ENCODE measurements at places on chromosomes 3 and 15.
A peak's percentile ranks its signal among the peaks of the same experiment; 100 is the strongest.

- peak; percentile 81 for DNase-seq
Measured at GRCh38 chr3:189824629-189825312, 193.6 kb downstream of the TP63 start.

DNA sequence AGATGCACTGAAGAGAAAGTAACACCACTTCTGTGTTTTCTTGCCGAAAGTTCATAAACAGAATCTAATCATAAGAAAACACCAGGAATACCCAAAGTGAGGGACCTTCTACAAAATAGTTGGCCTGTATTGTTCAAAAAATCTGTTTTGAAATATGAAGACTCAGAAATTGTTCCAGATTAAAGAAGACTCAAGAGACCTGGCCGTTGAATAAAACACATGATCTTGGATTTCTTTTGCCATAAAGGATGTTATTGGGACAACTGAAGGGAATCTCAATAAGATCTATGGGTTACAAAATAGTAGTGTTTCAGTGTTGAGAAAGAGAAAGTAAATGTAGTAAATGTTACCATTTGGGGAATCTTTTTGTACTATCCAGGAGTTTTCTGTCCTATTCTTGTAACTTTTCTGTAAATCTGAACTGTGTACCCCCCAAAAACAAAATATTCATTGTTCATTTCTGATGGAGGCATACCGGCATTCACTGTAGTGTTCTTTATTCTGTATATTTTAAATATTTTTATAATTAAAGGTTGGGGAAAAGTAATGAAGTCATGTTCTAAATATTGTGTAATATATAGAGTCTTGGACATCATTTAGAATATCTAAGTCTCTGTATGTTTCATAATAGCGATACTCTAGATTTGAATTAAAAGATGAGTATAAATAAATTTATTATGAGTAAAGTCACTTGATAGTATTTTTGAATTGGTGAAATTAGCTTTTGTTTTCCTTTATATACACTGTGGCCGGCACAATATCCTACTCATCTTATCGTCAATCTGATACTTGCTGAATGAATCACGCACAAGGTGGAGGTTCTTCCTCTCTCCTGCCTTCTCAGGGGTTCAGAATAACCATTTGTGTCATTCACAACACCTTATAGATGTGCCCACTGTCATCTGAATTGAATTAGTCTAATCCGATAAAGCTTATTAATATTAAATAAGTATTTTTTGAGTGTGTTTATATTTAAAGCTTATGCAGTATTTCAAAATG is 66.7 kb downstream of the TRAK1 start:
- no peak for DNase-seq

DNA sequence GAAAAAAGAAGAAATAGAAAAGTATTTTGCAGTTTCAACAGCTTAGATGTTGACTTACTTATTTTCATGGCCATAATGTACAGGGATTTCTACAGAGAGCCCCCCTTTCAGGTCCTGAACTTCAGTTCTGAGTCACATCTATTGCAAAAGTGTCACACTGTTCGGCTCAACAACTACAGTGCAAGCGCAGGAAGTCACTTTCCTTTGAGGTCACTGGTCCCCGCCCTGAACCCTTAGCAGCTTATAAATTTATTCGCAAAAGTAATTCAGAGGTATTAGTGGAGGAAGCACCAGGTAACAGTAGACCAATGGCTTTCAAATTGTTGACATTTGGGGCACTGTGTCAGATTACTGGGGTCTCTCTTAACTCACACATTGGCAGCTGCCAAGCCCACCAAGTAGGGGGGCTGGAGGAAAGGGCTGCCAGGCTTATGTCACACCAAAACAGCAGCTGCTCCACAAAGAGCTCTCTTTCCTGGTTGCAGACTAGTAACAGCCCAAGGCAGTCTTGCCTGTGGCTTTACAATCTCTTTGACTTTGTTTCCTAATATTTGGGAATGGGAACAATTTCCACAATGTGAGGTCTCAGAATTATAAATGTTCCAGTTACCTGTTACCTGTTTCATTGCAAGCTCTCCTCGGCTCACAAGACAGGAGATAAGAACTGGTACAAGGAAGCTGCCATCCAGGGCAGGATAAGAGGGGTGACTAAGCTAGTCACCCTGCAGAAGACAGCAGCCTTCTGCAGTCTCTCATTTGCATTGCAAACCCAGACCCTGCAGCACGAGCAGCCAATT is 130.2 kb upstream of the STRIT1 start:
- DNase-seq = no peak

DNA sequence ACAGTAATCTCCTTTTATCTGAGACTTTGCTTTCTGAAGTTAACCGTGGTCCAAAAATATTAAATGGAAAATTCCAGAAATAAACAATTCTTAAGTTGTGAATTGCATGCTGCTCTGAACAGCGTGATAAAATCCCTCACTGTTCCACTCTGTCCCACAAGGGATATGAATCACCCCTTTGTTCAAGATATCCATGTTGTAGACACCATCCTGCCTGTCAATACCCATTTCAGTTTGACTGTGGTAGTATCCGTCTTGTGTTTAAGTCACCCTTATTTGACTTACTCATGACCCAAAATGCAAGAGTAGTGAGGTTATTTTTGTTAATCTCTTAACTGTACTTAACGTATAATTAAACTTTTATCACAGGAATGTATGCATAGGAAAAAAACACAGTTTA is 435.0 kb downstream of the SHQ1 start:
- DNase-seq = no peak

DNA sequence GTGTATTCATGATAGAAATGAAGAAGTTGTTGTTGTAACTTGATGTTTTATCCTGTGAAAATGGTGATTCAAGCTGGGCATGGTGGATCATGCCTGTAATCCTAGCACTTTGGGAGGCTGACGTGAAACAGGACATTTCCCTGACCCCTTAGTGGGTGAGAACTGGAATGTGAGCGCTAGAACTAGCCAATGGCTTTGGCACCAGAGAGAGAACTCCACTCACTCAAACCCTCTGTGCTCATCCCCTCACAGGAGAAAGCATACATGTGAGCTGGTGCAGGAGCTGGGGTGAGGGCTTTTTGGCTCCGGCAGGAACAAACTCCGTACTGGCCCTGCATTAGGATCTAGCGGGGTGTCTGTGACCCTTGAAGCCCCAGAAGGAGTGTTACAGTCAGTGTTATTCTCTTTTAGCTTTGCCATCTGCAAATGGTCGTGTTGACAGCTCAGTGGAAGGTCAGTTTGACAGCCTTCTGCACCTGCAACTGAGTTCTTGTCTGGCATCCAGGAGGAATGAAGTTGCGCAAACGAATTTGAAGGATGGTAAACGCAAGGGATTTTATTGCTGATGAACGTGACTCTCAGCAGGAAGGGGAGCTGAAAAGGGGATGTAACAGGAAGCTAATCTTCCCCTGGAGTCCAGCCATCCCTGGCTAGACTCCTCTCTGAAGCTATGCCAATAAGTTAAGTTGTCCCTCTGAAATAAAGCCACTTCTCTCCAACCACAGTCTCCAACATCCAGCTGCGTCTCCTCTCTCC is 1016.6 kb upstream of the CADM2 start:
- DNase-seq = no peak

GRCh38 chr3:122937745-122938144 is 89.8 kb downstream of the SEMA5B start:
- no peak for DNase-seq

DNA sequence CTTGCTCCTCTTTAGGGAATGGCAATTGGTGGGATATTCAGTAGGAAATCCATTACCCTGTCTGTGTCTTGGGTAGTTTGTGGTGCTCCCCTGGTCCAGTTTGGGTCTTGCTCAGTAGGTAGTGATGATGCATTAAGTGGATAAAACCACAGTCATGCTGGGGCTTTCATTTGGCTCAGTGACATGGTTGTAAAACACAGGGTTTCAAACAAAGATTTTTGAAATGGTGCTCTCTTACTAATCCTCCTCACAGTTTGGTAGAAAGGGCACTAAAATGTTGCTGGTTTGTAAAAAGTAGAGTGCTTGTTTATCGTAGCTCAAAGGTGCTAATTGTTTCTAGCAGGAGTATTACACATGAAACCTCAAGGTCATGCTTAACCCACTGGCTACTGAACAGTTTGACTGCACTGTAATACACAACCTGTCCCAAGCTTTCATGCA is 22.9 kb downstream of the BBX start:
- DNase-seq = peak; percentile 55

GRCh38 chr3:152976239-152976638 is 141.3 kb downstream of the P2RY1 start:
- no peak for DNase-seq

GRCh38 chr15:39058351-39059131 is 493.9 kb upstream of the RASGRP1 start:
- DNase-seq = no peak

GRCh38 chr3:64441861-64442260 is 216.6 kb upstream of the PRICKLE2 start:
- no peak for DNase-seq

GRCh38 chr3:112908252-112908651 is 61.6 kb upstream of the CD200R1L start:
- no peak for DNase-seq

DNA sequence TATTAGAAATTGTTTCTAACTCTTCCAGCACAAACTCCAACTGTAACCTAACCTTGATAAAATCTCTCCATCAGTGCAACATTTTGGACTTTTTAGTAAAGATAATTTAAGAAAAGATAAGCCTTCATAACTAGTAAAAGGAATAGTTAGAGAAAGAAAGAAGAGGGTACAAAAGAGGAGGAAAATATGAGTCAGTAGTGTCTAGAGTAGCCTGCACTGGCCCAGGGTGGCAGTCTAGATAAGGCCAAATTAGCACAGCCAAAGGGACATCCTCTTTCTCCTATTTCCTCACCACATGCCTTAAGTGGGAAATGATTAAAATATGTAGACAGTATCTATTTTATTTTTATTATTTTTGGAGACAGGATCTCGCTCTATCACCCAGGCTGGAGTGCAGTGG is 3.7 kb downstream of the PROS1 start:
- no peak for DNase-seq

GRCh38 chr3:11245276-11245675 is 26.9 kb upstream of the ATG7 start:
- no peak for DNase-seq

GRCh38 chr15:58286523-58286922 is 145.3 kb upstream of the LIPC start:
- DNase-seq = no peak

DNA sequence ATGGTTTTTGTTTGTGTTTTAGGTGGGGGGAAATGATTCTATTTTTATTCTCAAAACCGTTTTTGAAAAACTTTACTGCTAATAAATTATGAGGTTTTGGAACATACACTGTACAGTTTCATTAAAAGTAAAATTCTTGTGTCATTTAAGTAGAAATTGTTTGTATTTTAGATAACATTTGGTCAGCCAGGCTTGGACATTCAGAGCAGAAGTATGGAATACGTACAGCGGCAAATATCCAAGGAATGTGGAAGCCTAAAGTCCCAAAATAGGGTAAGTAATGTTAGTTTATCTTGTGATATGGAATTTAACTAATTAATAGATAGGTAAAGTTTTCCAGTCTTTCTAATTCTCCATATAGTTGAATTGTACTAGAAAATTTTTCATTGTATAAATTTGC is 96.6 kb downstream of the SPRED1 start:
- DNase-seq = no peak

DNA sequence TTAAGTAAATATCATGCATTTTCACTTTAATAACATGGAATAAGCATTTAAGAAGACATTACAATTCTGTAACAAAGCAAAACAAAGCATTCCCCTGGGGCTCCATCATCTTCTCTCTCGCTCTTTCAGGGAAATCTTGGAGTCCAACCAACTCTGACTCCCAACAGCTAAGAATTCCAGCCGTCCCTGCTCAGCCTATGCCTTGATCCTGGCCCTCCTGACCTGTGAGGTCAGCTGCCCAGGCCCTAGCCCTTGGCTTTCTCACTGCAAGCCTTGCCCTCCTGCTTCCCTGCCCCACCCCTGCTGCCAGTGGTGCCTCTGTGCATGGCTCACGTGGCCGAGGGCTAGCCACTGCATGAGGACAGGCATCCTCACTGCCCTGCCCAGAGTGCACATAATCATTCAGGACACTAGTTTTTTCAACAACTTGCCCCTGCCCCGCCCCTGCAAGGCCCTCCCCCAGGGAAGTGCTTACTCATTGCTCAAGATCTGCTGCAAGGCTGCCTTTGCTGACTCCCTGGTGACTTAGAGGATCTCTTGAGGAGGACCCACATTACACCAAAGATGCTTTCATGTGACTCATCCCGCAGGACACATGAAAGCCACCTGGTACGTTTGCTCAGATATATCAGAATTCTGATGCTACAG is 37.6 kb downstream of the MTMR10 start:
- DNase-seq = peak; percentile 93

GRCh38 chr15:70845602-70846360 is 8.2 kb downstream of the LARP6 start:
- DNase-seq = no peak

DNA sequence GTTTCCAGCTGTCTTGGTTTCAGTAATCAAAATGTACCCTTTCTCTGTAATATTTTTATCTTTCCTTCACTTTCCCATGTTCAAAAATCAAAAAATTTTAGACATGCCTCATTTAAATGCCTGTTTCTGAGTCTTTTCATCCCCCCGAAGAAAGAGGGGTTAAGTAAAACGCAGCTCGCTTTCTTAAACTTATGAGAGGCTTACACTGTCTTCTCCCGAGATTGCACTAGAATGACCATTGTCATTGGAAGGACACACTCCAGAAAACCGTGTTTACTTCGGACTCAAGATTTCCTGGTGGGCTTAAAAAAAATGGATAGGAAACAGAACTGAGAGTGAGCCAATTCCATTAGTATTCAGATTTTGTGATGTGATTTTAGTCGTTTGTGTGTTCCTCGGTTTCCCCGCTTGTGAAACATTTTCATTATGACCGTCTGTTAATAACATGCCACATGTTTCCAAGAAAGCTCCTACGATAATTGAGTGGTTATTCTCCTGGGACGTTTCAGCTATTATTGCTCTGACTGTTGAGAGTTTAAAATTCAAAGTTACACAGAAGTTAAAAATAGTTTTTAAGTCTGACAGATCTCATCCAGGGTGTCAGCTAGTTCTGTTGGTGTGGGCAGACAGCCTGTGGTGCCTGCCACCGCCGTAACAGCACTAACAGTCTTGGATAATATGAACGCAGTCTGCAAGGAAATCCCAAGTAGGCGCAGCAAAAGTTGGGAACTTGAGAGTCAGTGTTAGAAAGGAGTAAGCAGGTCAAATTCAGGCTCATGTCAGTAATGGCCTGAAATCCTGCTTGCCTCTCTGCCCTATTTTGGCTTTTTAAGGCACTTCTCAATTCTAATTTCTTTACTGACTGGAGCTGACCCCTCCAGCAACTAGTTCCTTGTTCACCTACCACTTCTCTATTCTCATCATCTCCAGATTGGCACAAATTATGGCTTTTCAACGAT is 1.5 kb downstream of the CRYBG3 start:
- peak; percentile 33 for DNase-seq

DNA sequence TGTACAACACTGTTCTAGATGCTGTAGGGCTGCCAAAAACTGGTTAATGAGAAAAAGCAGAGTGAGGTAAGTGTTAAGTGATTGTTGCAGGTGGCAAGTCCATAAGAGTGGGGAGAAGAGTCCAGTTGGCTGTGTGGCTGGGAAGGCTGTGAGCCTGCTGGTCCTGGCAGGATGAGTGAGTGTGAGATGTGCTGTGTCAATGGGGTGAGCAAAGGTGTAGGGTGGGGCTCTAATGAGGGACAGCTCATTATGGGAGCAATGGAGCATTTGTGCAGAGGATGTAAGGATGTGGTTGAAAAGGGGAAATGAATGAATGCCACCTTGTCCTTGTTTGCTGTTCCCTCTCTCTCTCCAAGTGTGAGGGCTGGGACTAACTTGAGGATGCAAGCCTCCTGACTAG is 145.3 kb upstream of the ROPN1 start:
- DNase-seq = no peak
